Psoas muscle (tissue), 8 donors: ENCODE measurements at places on chromosomes 3 and 15.

GRCh38 chr3:16069149-16069922 lies 105.1 kb upstream of the GALNT15 start:
- no peak for DNase-seq

GRCh38 chr15:90665288-90666134 lies 51.6 kb upstream of the BLM start:
- DNase-seq, result peak; percentile 70

GRCh38 chr3:126760541-126760940 lies 56.5 kb downstream of the CHCHD6 start:
- no peak for DNase-seq

DNA sequence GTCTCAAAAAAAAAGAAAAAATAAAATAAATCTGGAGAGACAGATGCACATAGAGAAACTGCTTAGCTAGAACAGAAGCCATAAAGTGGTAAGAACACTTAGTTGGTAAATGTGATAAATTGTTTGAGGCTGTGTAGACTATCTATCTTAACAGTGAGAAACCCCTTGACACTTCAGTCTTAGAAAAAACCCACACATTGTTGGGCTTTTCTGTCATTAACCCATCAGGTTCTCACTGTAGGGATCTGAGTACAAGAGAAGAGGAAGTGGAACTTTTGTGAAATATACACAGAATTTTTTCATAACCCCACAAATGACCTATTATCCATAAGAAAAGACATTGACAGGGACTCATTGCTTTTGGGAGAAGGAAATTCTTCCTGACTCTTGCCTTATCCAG lies 24.4 kb downstream of the TP63 start:
- DNase-seq, result no peak

DNA sequence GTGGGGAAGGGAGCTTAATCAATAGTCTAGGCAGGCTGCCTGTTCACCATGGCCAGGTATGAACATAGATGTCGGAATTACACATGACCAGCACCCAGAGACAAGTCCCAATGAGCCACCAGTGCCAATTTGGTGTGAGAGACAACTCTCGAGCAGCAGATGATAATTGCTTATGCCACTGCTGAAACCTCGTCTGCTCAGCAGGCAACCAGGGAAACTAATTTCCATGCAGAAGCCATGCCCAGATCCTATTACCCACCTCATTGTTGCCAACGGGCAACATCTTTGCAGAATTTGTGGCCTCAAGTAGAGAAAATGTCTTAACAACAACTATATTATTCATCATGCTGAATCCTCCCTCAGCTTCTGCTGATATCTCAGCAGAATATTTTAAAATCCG lies 84.9 kb downstream of the CGGBP1 start:
- DNase-seq, result no peak

GRCh38 chr3:54433846-54434245 lies 311.5 kb downstream of the CACNA2D3 start:
- no peak for DNase-seq

GRCh38 chr3:16993227-16993626 lies 108.5 kb downstream of the PLCL2 start:
- no peak for DNase-seq

DNA sequence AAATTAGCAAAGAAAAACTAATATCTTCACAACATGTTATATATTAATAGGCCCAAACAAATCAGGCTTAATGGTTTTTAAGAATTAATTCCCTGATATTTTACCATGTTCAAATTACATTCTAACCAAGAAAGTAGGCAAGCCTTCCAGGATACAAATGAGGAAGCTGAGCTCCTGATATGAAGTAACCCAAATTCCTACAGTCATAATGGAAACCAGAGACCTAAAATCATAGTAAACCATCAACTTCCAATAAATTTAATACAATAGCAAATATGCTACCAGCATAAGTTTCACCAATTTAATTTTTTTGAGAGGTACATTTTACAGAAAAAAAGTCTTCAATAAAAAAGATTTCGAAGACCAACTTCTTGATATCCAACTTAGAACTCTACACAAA lies 3.8 kb downstream of the DCBLD2 start:
- no peak for DNase-seq

GRCh38 chr3:12990306-12990705 lies 82.9 kb downstream of the IQSEC1 start:
- DNase-seq, result no peak

DNA sequence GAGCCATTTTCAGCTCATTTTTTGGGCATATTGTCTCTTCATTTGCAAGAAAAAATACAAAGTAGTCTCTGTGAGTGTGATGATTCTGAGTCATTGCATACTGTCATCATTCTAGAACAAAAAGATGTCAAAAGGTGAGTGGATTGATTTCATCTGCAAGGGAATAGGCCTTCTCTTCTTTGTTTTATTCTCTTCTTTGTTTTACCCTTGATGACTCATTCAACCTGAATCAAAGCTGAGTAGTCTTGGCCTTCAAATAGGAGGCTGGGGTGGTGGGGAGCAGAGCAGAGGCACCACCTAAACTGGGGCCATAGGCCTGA lies 25.4 kb downstream of the CYP19A1 start:
- no peak for DNase-seq

GRCh38 chr3:72738752-72739530 lies 109.3 kb downstream of the SHQ1 start:
- DNase-seq, result peak; percentile 59

- DNase-seq, result no peak
Observed at GRCh38 chr3:198028718-198029117, 68.7 kb downstream of the LMLN start.

GRCh38 chr3:98994128-98994762 lies 92.8 kb upstream of the DCBLD2 start:
- no peak for DNase-seq

GRCh38 chr3:12147049-12147780 lies 11.5 kb downstream of the TIMP4 start:
- no peak for DNase-seq

DNA sequence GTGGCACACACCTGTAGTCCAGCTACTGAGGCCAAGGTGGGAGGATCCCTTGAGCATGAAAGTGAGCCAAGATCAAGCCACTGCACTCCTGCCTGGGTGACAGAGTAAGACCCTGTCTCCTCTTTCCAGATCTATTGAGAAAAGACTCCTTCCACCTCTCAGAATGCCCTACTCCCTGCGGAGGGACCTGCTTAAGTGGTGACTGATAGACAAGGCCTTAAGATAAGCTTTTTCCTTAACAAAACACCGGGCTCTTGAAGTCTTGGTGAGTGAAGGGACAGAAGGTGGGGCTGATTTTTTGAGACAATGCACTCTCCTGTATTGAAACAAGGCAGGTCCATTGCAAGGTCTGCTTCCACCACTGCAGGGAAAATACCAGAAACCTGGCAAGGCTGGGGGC lies 338.4 kb upstream of the FRG2C start:
- no peak for DNase-seq

DNA sequence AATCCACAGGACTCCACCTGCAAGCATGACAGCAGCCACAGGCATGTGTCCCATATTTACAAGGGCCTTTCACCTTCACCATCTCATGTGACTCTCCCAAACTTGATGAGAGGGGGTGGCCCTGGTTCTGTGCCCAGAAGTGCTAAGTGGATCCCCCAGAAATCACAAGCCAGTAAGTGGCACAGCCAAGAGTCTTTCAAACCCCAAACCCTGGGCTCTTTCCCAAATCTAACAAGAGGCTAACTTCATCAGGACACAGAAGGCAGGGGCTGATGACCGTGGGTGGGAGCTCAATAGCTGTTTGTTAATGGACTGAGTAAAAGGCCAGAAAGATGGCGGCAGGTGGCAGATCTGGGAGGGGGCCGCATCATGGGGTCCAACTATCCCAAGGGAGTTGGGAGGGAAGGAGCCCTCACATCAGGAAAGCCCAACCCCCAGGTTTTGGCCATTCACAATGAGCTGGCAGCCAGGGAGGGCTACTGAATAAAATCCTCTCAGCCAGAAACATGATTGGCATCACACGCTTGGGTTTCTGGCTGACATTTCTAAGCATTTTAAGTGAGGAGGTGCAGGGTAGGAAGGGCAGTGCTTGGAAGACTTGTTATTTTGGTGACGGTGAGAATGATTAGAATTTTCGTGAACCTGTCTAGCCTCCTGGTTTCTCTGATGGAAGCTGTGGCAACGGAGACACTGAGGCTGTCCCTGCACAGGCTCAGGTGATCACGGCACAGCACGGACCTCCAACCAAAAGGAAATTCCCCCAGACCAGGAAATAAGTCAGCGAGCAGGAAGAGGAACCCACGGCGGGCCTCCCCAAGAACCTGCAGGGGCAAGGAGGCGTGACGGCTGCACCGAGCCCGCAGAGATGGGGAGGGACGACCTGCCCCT lies 109.3 kb downstream of the OXNAD1 start:
- DNase-seq, result no peak

DNA sequence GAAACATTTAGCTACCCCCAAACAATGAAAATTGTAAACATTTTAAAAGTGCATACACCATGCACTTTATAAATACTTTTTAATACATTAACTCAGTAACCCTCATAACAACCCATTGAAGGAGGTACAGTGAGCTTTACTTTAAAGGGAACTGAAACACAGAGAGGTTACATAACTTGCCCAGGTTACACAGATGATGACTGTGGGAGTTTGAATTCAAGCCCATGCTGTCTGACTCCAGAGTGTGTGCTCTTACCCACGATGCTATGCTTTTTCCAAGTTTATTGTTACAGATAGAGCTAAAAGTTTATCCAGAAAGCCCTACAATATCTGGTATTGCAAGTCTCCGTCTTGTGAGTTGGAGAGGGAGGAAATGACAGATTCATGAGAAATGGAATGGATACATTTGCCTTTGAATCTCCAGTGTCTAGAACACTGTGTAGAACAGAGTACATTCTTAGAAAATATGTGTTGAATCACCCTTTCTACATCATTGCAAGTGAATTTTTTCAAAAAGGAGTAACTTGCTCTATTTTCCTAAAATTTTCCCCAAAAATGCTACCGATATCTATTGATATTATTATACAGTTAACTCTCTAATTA lies 428.3 kb downstream of the NAALADL2 start:
- no peak for DNase-seq

DNA sequence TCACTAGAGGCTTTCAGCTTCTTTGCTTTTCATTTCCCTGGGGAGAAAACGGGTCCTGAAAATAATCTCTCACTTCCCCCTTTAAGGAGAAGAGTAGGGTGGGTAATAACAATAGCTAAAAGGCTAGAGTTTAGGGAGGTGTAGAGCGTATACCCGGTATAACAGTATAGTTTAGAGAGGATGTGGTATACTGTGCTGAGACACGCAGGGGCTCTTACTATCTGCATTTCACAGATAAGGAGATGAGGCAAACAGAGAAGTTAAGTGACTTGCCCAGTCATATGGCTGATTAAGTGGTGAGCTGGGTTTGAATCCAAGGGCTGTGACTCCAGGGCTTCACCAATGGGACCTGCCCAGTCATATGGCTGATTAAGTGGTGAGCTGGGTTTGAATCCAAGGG lies 15.0 kb upstream of the KCNMB3 start:
- DNase-seq, result no peak

- peak; percentile 30 for DNase-seq
Observed at GRCh38 chr15:40847223-40847961, 3.5 kb downstream of the SPINT1 start.

GRCh38 chr15:92021792-92022191 lies 168.3 kb downstream of the SLCO3A1 start:
- no peak for DNase-seq

- peak; percentile 53 for DNase-seq
Observed at GRCh38 chr15:80779658-80780415, 667 bp downstream of the CEMIP start.

GRCh38 chr3:129211772-129212171 lies 28.1 kb upstream of the CNBP start:
- peak; percentile 86 for DNase-seq

DNA sequence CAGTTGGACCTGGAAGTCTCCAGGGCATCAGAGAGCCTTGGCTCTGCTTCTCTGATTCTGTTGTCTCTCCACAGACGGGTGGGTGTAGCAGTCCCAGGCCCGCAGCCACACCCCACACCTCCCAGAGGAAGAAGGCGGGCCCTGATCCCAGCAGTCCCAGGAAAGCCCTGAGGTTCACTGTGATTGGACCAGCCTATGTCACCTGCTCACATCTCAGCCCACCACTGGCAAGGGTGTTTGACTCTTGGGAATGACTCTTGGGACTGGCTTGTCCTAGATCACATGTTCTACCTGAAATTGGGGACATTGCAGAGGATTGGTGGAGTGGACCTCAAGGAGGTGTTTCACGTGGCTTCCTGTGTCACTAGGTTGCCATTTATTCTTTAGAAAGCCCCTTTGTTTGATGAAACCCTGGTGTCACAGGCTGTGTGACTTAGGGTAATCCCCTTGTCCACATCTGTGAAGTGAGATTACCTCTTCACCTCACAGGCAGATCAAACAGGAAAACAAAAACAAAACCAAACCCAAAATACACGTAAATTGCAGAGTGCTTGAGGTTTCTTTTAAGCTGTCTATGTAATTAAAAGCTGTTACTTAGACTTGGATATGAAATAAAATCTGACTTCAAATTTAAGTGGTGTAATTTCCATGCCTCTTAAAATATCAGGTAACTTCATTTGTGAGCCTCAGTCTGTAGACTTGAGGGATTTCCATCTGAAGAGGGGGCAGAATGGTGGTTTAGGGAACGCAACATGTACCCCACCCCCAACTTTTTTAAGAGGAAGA lies 26.7 kb downstream of the FLNB start:
- no peak for DNase-seq

GRCh38 chr3:55882006-55882405 lies 394.9 kb upstream of the WNT5A start:
- no peak for DNase-seq

GRCh38 chr3:157373783-157374182 lies 62.9 kb upstream of the PTX3 start:
- DNase-seq, result no peak

GRCh38 chr3:178676942-178677790 lies 140.9 kb downstream of the KCNMB2 start:
- DNase-seq, result no peak

GRCh38 chr15:63483521-63484371 lies 20.6 kb upstream of the USP3 start:
- DNase-seq, result no peak

DNA sequence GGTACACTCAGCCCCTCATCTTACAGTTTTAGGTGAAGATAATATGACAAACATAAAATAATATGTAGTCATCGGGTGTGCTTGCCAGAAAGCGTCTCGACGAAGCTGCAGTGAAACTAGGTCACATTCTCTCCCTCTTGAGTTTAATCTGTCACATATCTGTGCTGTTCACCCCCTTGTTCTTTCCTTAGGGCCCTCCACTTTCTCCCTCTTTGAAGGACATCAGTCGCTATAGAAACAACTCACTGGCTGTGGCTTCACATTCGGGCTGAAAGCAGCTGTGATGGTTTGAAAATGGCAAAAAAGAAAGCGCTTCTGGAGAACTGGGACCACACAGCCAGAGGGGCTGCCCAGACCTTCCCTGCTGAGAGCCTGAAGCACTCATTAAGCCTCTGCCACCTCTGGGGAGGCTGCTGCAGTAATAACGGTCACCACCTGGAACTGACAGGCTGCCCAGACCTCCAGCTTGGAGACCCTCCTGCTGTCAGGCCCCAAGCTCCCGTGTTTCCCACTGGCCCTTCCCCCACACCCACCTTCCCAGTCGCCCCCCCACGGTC lies 50.3 kb downstream of the ABTB1 start:
- no peak for DNase-seq

GRCh38 chr3:115698851-115699591 lies 75.7 kb downstream of the GAP43 start:
- DNase-seq, result no peak
